Skin of body (tissue), 3 donors: ENCODE measurements at places on chromosomes 7 and 10.

DNA sequence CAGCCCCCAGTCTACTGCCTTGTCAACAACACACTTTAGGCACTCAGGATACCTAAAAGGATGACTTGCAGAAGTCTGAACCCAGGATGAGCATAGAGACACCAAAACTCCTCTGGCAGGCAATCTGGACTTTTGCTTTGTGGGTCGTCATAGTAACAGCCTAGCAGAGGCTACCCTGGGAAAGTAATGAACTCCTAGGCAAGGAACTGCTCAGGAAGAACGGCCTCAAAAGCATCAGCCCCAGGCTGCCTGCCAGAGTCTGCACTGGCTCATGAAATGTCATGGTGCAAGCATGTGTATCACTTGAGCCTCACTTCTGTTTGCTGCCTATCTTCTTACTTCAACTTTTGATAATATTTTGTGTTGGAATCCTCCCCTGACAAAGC, 715.1 kb downstream of the GRID1 start:
- peak; percentile 6 for DNase-seq

DNA sequence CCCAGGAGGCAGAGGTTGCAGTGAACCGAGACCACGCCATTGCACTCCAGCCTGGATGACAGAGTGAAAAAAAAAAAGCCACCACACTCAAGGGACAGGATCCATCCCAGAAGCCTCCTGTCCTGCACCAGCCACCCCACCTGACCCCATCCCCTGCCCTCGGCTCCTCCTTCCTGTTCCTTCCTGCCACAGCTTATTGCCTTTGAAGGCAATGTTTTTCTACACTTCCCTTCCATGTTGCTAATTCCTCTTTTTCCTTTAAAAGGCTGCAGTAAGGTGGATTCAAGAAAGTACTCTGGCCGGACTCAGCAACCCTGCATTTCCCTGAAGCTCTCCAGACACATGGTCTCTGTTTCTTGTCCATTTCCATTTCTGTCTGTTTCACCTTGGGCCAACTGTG, 80.9 kb downstream of the FAM171A1 start:
- DNase-seq: no peak

DNA sequence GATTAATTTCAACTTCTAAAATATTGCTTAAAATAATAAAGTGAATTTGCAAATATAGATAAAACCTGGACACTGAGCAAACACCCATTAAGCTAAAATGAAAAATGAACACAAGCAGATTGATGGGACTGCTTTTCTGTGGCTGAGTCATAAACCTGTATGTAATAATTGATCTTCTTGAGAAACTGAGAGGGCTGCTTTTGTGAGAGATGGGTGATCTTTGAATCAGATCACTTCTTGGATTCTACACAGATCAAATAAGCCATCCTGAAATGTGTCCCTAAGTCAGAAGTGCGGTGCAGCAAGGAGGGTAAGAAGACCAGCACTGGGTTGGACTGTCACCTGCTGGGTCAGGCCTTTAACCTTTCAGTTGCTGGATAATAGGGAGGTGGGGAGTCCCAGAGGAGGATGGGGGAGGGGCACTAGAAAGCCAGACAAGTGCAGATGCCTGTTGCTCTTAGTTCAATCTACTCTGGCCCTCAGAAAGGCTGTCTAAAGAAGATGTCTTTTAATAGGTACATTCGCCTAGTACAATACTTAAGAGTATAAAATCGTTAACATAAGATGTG, 178.2 kb upstream of the NAMPT start:
- no peak for DNase-seq

- DNase-seq: no peak
Observed at GRCh38 chr10:75598998-75599397, 167.6 kb downstream of the LRMDA start.

DNA sequence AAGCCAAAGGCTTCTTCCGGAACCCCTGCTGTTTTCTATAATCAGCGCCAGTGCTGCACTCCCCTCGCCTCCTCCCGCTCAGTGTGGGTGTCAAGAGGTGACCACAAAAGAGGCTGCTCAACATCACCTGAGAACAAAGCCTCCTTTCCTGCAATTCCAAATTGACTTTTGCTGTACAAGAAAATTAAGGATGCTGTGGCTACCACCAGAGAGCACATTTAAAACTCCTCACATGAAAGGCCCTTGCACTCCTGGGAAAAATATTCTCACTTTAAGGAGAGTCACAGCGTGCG, 96.4 kb downstream of the HIPK2 start:
- no peak for DNase-seq

DNA sequence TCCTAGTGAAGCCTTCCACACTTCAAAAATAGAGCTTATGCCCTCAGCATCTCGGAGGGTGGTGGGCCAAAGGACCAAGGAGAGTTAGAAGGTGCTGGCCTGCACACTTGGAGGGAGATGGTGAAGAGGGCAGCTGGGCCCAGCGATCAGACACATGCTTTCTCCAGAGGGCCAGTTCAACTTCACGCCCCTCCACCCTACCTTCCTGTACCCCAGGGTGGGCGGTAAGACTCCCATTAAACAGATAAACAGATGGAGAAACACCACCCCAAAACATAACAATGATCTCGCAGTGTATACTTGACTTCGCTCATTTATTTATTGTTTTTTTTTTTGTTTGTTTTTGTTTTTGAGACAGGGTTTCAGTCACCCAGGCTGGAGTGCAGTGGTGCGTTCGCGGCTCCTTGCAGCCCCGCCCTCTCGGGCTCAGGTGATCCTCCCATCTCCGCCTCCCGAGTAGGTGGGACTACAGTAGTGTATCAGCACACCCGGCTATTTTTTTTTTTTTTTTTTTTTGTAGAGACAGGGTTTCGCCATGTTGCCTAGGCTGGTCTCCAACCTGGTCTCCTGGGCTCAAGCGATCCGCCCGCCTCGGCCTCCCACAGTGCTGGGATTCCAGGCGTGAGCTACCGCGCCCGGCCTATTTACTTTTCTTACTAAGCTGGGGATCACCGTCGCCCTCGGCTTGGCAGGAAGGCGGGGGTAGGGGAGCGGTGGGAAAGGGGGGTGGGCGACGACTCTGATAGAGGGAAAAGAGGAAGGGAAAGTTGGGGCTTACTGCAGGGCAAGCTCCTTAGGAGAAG, 1.8 kb downstream of the C10orf95 start:
- no peak for DNase-seq
